GM13977 (cell line): ENCODE measurements at places on chromosomes 3 and 15.

GRCh38 chr3:132595014-132595413 is 2.1 kb upstream of the ACKR4 start:
- DNase-seq: no peak

DNA sequence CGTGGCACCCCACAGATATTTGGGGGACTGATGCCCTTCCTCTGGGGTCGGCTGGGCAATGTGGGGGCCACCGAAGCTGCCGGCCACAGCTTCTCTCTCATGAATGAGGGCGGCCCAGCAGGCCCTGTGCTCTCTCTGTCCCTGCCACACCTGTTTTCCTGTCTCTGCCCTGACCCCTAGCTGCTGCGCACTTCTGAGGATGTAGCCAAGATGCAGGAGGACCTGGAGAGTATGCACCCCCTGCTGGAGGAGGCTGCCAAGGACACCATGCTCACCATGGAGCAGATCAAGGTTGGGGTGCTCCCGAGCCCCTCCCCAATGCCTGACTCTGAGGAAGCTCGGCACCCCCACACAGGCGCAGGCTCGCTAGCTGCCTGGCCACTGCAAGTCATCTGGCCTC is 59.7 kb downstream of the SEMA3G start:
- DNase-seq: peak; percentile 67

DNA sequence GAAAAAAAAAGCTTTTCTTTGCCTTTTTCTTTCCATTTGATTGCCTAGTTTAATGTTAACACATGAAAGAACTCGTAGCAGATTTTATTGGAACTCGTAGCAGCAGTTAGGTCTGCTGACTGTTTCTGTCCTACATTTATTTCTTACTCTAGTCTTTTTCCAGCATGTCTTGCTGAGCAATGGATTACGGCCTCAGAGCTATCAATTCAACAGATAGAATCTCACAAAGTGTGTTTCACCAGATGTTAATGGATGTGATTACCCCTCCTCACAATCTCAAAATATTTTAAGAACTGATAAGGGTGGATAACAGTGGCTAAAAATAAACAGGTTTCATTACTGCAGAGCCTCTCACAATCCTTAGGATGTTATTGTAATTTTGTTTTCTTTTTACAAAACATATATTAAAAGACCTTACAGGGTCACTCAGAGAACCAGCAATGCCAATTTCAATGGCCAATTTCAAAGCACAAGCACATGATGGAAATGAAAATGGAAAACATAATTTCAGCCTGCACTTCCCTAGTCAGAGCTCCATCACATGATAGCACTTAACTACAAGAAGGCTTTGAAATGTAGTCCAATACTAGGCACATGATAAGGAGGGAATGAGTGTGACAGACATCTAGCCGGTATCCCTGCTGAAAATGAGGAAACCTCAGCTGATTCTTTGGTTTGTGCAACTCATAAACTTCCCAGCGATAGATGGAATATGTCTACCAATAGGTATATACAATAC is 838.1 kb upstream of the SEMA6D start:
- no peak for DNase-seq

DNA sequence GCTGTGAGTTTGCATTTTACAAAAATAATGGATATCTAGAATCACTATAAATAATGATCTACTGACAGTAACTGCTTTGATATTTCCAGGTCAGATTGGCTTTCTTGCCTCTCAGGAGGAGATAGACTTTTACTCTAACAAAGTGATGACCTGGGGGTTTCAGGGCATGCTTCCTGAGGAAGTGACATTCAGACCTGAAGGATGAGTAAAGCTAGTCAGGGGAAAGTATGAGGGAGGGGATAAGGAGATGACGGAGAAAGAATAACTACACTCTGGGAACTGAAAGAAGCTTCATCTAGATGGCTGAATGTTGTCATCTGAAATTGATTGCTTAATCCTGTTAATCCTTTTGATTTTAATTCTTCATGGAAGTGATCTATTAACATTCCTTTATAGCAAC is 32.2 kb downstream of the ARMC8 start:
- no peak for DNase-seq

GRCh38 chr15:39969002-39969394 is 35.1 kb downstream of the EIF2AK4 start:
- DNase-seq: no peak

GRCh38 chr15:61839546-61839945 is 220.7 kb downstream of the VPS13C start:
- DNase-seq: no peak

DNA sequence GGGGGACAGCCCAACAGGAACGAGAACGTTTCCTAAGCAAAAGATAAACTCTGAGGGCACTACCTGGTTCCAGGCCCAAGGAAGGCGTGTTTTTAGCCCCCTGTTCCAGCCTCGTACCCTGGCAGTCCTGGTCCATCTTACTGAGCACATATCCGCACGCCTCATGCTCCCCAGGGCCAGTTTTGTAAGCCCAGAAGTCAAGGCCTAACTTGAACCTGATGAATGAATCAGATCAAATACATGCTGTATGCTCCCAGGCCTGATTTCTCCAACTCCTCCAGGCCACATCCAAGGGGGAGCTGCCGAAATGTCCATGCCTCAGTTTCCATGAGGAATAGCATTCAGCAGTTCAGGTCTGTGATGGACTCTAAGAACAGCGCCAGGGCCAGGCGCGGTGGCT is 14.3 kb upstream of the DOCK3 start:
- no peak for DNase-seq

DNA sequence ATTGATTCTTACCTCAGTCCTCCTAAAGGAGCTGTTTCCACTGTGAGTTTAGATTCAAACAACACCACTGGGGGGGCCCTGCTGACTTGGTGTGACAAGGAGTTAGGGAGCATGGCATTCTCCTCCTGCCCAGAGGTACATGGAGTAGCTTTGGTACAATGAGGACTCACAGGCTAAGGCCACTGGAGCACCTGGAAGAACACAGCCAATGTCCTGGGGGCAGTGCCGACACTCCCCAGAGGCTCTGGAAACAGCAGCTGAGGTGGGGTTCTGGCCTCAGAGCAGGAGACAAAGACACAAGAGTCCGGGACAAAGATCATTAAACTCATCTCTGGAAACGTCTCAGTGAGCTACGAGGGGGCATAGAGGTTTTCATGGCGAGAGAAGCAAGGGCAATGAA is 69.7 kb upstream of the POMGNT2 start:
- DNase-seq: no peak

- DNase-seq: no peak
Measured at GRCh38 chr15:62491642-62492041, 326.6 kb upstream of the C2CD4B start.

DNA sequence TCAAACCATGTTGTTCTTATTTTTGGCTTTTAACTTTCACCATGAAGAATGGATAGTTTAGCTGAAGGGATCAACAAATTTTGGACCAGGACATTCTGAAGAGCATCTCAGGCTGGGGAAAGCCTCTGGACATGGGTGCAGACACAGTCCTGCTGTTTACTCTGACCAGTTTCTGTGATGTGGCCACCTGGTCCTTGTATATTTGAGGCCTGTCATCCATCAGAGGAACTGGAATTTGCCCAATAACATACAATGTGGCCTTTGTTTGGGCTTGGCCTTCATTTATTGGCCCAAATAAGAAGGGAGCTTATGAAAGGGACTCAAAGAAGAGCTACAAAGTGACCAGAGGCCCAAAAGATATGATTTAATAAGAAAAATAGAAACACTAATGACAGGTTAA is 127.9 kb downstream of the MYRIP start:
- no peak for DNase-seq

- no peak for DNase-seq
Measured at GRCh38 chr15:42119446-42119760, 25.0 kb upstream of the PLA2G4D start.

GRCh38 chr15:23686466-23687142 is 501 bp downstream of the NDN start:
- no peak for DNase-seq
